ENCODE measurements at places on chromosomes 11 and 22. TPM values are rescaled to one million over a fixed set of nuclear protein-coding genes. Genes with fewer than 3 reads are reported as not detected.

LSP1 gene
- total RNA-seq, result 687 TPM

GVQW3 gene
- total RNA-seq, result 5.7 TPM

UBQLNL gene
- total RNA-seq, result 0.45 TPM

CELSR1 gene
- 0.20 TPM for total RNA-seq

PEX16 gene
- 47.1 TPM for total RNA-seq

YAP1 gene
- not detected for total RNA-seq

ZP1 gene
- total RNA-seq, result not detected

MB gene
- total RNA-seq, result 0.20 TPM

SYTL2 gene
- total RNA-seq, result 45.6 TPM

All from activated CD4-positive, alpha-beta T cell treated with anti-CD3 and anti-CD28 coated beads, Interleukin-2, amount 10 ng/mL, durations not matched to agents 7 days and 5 days (primary cell).